Dorsolateral prefrontal cortex (tissue), 122 donors: ENCODE measurements at places on chromosomes 13 and 19. TPM values are rescaled to one million over a fixed set of nuclear protein-coding genes. Genes with fewer than 3 reads are reported as not detected.

The TNNT1 gene
- total RNA-seq, result 7.5 TPM

The CERS1 gene
- total RNA-seq, result 102 TPM

The UBAC2 gene
- 47.5 TPM for total RNA-seq

The ADGRE1 gene
- total RNA-seq, result not detected

The DENND1C gene
- total RNA-seq, result 0.84 TPM

The GIPR gene
- total RNA-seq, result 4.6 TPM

The MCEMP1 gene
- not detected for total RNA-seq

The SRRM5 gene
- total RNA-seq, result 0.45 TPM

The LYPD5 gene
- 24.3 TPM for total RNA-seq

The TEX101 gene
- 0.50 TPM for total RNA-seq

The IZUMO2 gene
- not detected for total RNA-seq

The LGI4 gene
- 106 TPM for total RNA-seq

The CKAP2 gene
- total RNA-seq, result 14.8 TPM

The FUT2 gene
- not detected for total RNA-seq

The FBN3 gene
- total RNA-seq, result 3.8 TPM

The FCAR gene
- total RNA-seq, result 3.9 TPM

The TNFRSF19 gene
- 3.2 TPM for total RNA-seq

The LACC1 gene
- total RNA-seq, result 8.3 TPM
